ENCODE measurements at places on chromosomes 4 and X.

DNA sequence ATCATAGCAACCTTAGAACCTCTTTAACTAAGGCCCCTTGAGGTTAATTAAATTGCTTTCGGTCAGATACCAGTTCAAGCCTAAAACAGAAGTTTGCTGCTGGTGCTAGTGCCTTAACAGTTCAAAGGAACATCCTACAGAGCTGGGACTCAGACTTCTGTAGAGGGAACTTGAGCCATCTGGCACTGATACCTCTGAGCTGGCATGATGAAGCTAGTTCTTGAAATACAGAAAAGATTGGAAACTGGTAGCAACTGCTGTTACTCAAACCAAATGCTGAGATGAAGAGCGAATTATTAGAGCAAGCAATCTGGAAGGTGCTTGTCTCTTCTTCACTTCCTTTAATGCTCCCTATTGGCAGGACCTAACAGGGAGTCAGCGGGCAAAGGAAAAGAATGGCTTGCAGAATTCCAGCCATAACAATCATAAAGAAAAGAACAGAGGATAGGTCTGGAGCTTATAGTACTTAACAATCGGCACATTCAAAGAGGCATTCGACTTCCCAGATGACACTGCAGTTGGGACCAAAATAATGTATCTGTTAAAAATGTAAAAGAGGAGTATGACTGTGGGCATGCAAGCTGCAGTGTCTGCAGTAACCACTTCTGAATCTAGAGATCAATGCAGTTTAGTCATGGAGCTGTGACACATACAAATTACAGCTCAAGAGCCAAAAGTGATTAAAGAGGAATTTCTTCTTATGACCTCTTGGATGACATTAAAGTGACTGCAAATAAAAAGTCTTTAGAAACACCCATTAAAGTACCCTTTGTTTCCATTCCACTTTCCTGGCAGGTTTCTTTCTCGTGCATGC, 298.9 kb downstream of the PDGFC start:
- no peaks in the 10 kb centered on the region for H3K4me1 ChIP-seq
- H3K36me3 ChIP-seq, result no peaks in the 10 kb centered on the region
- H3K27ac ChIP-seq, result no peak overlapping the region
- no peaks in the 10 kb centered on the region for H3K27me3 ChIP-seq
- no peak for DNase-seq

- no peaks in the 10 kb centered on the region for H3K36me3 ChIP-seq
- H3K4me3 ChIP-seq, result peak overlapping the region; percentile 75
- H3K27ac ChIP-seq, result no peak overlapping the region
- H3K4me1 ChIP-seq, result no peaks in the 10 kb centered on the region
- peak; percentile 77 for DNase-seq
Measured at GRCh38 chr4:680928-681645, 6.7 kb downstream of the MYL5 start.

- no peak overlapping the region for H3K4me3 ChIP-seq
- no peaks in the 10 kb centered on the region for H3K27me3 ChIP-seq
- peak; percentile 75 for DNase-seq
- H3K4me1 ChIP-seq, result no peaks in the 10 kb centered on the region
- H3K36me3 ChIP-seq, result no peaks in the 10 kb centered on the region
Measured at GRCh38 chr4:9762823-9763475, 18.5 kb upstream of the DRD5 start.

- no peak for DNase-seq
- no peaks in the 10 kb centered on the region for H3K4me1 ChIP-seq
- no peaks in the 10 kb centered on the region for H3K36me3 ChIP-seq
- no peak overlapping the region for H3K4me3 ChIP-seq
Measured at GRCh38 chr4:53963336-53963735, 101.1 kb downstream of the CHIC2 start.

DNA sequence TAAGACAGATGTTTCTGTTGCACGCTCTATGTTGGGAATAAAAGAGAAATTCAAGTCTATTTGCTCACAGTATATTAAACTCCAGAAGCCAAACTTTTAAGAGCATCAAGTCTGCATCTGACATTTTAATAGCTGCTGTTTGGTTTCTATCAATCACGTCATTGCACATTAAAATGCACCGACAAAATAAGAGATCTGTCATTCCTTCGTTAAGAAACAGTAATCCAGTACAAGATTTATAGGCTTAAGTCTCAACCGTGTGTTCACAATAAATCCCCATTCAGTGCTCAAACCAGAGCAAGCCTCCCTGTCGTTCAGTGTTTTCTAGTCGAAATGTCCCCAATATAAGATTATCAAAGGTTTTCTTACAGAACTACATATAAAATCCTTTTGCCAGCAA, 89.0 kb upstream of the BMPR1B start:
- no peaks in the 10 kb centered on the region for H3K27me3 ChIP-seq
- no peak for DNase-seq
- H3K4me1 ChIP-seq, result no peaks in the 10 kb centered on the region

GRCh38 chr4:1969928-1970723, 38.6 kb downstream of the NELFA start:
- DNase-seq, result no peak
- no peak overlapping the region for H3K4me3 ChIP-seq
- no peak overlapping the region for H3K27ac ChIP-seq
- no peaks in the 10 kb centered on the region for H3K4me1 ChIP-seq
- no peaks in the 10 kb centered on the region for H3K27me3 ChIP-seq
- H3K36me3 ChIP-seq, result peaks cover 73% of the 10 kb centered on the region

DNA sequence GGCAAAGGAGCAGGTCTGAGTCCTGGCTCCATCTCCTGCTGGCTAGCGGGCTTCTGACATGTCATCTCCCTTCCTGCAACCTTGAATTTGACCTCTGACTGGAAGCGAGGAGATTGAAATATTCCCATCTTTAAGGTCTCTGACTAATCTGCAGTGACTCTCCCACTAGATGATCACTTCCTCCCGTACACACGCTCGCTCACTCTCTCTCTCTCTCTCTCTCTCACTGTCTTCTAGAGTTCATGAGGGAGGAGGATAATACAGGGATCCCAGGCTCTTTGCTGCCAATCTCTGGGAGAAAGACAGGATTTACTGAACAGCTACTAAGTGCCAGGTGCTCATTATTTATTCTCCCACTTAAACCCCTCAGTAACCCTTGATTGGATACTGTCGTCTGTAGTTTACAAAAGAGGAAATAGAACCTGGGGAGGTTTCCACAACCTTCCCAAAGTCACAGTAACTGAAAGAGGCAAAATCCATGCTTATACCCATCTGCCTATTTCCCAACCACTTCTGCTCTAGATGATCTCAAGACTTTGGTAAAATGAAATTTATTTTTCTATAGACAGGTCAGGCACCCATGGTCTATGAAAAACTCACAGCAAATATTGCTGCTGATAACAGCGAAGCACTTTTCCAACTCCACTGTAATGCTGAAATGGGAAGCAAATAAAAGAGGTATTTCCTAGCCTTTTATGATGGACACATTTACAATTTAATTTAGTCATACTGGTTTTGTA, 193.5 kb upstream of the C1QTNF7 start:
- 0 out of 2 replicates have a peak, but pooled peaks cover 2% of the 10 kb centered on the region for H3K4me1 ChIP-seq
- no peak for DNase-seq
- H3K27me3 ChIP-seq, result no peaks in the 10 kb centered on the region
- H3K4me3 ChIP-seq, result no peak overlapping the region
- H3K36me3 ChIP-seq, result no peaks in the 10 kb centered on the region

Data from H9 (cell line).